ENCODE measurements at places on chromosomes 6 and 20.

DNA sequence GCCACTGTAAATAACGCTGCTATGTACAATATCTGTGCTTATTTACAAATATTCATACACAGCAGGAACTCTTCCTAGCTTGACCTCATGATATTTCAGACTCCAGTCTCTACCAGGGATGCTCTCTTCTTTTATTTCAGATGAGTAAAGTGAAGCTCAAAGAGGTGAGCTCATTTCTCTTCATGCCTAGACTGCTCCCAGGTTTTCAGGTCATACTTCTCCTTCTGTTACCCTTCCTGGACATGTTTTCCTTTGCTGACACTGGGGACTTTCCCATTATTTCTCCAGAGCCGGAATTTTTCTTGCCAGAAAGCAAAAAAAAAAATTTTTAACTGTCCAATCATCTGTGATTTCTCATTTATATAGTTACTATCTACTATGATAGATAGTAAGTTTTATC, 147.2 kb upstream of the DST start:
- DNase-seq = no peak

- peak; percentile 65 for DNase-seq
Measured at GRCh38 chr6:63635588-63636517, at the start of gene PHF3. PHF3 (plus strand) TSS chr6:63635802; CDS start chr6:63646552, 10,750 bp downstream.

- DNase-seq = no peak
Measured at GRCh38 chr20:39705032-39705431, 742.9 kb downstream of the DHX35 start.

DNA sequence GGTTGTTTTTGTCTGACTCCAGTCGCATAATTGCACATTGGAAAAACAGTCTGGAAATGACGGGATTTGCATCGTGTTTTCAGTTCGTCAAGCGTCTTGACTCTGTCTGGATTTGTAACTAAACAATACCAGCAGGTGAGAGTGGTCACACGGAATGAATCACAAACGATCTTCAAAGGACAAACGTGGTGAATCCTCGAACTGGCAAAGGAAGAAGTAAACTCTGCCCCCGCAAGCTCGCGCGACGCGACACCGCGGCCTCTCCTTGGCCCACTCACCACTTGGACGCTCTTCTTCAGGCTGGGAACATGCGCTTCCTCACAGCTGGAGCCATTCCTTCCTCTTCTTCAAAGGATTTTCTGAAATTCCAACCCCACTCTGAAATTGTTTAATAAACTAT, 352.6 kb downstream of the THBS2 start:
- no peak for DNase-seq

DNA sequence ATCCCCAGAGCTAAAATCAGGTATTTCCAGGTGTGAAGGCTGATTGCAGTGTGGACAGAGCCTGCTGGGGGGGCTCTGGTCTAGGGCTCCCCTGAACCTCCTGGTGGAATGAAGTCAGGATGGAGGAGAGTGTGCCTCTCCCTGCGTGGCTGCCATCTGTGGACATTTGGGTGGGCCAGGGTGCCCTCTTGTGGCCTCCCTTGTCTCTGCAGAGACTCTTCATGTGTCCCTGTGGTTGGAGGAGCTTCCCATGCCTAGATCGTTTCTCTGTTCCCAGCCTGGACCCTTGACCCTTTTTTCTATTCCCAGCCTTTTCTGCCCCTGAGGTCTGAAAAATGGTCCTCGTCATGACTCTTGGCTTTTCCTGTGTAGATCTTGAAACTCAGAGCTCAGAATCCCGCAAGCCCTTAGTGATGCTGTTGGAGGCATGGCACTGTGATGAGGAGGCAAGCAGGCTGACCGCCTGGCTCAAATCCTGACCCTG, 9.9 kb upstream of the PSMF1 start:
- DNase-seq = no peak

Data from CMK (cell line).